ENCODE measurements at places on chromosomes 5 and 9.
A peak's percentile ranks its signal among the peaks of the same experiment; 100 is the strongest.

- DNase-seq = no peak
These were observed 155.6 kb downstream of the ARHGAP26 start for GRCh38 chr5:142925795-142926194.

DNA sequence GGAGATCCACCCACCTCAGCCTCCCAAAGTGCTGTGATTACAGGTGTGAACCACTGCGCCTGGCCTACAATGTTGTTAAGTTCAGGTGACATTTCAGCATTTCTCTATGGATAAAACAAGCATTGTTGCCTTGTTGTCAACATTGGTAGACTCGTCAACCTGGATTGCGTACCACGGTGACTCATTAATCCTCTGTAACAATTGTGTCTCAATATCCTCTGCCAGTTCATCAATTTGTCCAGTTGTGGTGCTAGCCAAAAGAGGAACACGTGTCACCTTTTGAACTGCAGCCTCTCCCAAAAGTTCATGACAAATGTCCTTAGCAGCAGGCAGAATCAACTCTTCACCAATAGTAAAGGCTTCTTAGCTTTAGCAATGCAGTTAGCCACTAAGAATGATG lies 46.3 kb upstream of the LARP1 start:
- no peak for DNase-seq

GRCh38 chr9:134325813-134326723 lies at the start of gene RXRA:
RXRA (plus strand) TSS chr9:134326455; CDS start chr9:134326632, 177 bp downstream.
- DNase-seq = peak; percentile 56

GRCh38 chr9:13665418-13666066 lies 386.1 kb upstream of the MPDZ start:
- DNase-seq = no peak

- DNase-seq = no peak
These were observed 176.3 kb downstream of the C9orf152 start for GRCh38 chr9:110031511-110032173.

- DNase-seq = no peak
These were observed 494 bp downstream of the PTCH1 start for GRCh38 chr9:95516221-95516733.

GRCh38 chr5:100401149-100401548 lies 134.0 kb upstream of the FAM174A start:
- no peak for DNase-seq

DNA sequence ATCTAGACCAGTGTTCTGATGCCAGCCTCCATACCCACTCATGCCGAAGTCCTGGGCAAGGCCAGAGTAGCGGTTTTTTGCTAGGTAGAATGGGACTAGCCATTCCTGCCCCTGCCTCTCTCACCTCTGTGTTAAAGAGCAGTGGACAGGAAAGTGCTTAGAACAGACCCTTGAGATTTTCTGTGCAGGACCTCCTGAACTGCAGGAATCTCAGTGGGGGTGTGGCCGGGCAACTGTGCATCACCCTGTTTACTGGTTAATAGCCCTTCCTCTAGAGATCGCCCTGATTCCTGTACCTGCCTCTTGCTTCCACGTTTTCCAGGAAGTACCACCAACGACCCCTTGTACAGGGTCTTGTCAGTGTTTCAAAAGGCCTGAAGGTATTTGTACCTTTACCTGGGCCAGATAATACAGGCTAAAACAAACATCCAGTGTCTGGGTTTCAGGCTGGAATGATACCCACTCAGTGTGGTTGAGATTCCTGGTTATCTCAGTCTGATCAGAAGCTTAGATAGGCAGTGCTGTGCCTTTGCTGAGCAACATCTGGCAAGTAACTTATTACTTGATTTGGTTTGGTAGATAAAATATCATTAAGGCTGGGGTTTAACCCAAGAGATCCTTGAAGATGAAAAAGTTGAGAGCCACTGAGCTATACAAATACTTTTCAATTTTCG lies 65.9 kb downstream of the RGS3 start:
- no peak for DNase-seq

GRCh38 chr5:133409210-133409674 lies 203.1 kb downstream of the FSTL4 start:
- DNase-seq = no peak

DNA sequence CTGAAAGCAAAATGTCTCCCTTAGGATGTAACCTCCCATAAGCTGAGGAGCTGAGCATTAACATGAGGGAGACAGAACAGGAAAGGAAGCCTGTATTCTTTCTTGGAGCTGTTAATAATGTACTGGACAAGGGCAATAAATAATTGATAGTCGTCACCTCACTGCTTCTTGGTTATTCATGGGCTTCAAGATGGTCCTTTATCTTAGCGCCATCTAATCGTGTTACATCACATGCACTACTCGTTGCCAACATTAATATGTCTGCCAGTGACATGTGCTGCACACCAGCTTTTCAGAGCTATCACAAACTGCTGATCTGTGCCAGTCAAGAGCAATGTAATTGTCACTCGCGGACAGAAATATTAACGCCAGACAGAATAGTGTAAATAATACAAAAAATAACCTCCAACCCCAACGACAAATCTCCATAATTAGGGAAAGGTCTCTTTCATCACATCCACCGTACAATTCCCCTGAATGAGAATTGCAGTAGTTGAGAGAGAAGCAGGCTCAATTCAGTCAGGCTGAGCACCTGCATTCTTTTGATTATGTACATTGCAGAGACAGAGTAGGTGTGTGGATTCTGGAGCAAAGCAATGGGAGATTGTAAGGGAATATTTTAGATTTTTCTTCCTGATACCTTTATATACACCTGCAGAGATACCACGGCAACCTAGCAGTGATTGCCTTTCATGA lies 267.1 kb downstream of the SPATA31D1 start:
- DNase-seq = no peak

GRCh38 chr9:121322737-121323448 lies 47.2 kb downstream of the STOM start:
- no peak for DNase-seq

- no peak for DNase-seq
These were observed 4.9 kb upstream of the RCL1 start for GRCh38 chr9:4787876-4788275.

- no peak for DNase-seq
These were observed 616.0 kb upstream of the EDIL3 start for GRCh38 chr5:85000671-85001070.

GRCh38 chr5:126376443-126376842 lies 46.8 kb upstream of the GRAMD2B start:
- DNase-seq = no peak

DNA sequence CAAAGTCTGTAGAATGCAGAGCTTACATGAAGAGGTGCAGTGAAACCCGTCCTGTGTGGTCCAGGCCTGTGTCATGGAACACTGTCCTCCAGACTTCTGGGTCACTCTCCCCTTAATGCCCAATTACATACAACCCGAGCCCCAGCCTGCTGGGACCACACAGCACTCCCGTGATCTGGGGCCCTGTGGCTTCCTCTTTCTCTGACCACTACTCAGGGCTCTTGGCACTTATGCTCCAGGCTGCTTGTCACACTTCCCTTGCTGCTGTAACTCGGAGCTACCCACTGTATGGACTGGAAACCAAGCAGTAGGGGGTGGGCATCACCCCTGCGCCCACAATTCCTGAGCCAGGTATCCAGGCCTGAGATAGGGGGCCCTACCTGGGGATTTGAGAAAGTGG lies 10.3 kb upstream of the IL3 start:
- DNase-seq = peak; percentile 34

DNA sequence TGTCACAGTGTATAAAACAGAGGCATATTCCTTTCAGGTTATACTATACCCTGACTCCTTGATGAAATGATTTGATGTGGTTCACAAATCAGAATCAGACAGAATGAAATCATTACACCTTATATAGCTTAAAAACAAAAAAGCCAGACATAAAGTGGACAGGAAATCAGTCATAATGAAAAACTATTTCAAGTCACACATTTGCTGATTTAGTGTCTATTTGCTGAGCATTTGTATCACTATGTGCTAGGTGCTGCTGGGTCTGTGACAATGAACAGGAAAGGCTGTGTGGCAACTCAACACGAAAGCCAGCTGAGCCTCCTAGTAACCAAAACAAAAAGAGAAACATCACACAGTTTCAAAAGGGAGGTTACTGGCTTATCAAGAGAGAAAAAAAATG lies 194.0 kb downstream of the EFNA5 start:
- no peak for DNase-seq

Measured in hippocampal formation (tissue), 2 donors.